ENCODE measurements at places on chromosomes 4 and X. TPM values are rescaled to one million over a fixed set of nuclear protein-coding genes. Genes with fewer than 3 reads are reported as not detected.

DNA sequence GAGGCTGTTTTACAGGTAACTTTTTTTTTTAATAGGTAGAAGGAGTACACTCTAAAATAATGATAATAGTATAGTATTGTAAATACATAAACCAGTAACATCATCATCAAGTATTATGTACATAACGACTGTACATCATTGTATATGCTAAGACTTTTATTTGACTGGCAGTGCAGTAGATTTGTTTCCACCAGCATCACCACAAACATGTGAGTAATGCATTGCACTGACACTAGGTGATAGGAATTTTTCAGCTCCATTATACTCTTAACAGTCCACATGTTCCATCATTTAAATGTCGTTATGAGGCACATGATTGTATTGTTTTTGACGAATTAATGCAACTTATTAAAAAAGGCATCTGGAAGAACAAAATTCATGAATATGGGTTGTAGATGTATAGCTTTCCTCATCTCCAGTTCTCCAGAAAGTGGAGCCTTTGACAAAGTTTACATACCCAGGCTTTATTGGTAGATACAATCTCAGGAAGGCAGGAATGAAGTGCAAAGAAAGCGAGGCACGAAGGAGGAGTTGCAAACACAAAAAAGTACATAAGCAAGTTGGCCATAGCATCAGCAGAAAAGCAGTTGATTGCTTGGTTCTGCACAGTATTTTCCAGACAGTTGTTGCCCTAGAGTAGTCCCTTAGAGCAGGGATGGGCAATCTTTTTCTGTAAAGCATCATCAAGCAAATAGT is 336.9 kb upstream of the NR3C2 start:
- no peaks in the 10 kb centered on the region for H3K27me3 ChIP-seq
- no peaks in the 10 kb centered on the region for H3K36me3 ChIP-seq
- H3K4me3 ChIP-seq: no peak overlapping the region
- DNase-seq: no peak

DNA sequence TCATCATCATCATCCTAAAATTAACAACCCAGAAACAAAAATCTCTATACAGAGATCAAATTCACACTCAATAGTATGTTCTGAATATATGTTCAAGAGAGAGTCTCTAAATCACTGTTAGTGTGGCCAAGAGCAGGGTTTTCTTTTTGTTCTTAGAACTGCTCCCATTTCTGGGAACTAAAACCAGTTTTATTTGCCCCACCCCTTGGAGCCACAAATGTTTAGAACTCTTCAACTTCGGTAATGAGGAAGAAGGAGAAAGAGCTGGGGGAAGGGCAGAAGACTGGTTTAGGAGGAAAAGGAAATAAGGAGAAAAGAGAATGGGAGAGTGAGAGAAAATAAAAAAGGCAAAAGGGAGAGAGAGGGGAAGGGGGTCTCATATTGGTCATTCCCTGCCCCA is 32.3 kb downstream of the CYBB start:
- no peak for DNase-seq
- no peak overlapping the region for H3K27ac ChIP-seq
- no peaks in the 10 kb centered on the region for H3K4me1 ChIP-seq
- H3K4me3 ChIP-seq: no peak overlapping the region
- no peaks in the 10 kb centered on the region for H3K36me3 ChIP-seq

Gene GUCY1A1
- 8.2 TPM for total RNA-seq

GRCh38 chrX:38754102-38754790 is 47.0 kb upstream of the MID1IP1 start:
- H3K27ac ChIP-seq: no peak overlapping the region
- no peak for DNase-seq
- no peak overlapping the region for H3K4me3 ChIP-seq
- H3K36me3 ChIP-seq: no peaks in the 10 kb centered on the region
- H3K27me3 ChIP-seq: peaks cover 57% of the 10 kb centered on the region
- no peaks in the 10 kb centered on the region for H3K4me1 ChIP-seq

DNA sequence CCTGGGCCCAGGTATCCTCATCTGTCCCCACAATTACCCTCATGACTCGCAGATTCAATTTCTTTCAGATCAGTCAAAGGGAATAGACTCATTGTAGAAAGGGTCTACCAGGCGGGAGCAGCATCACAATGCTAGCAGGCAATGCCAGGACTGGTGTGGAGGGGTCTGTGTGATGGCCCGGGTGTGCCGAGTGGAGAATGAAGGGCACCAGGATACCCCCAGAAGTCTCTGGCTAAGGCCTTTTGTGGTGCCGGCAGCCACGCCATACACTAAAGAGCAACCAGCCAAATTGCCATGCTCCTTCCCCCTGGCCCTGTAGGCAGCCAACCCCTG is 37.9 kb upstream of the RASL11B start:
- no peak overlapping the region for H3K4me3 ChIP-seq
- H3K36me3 ChIP-seq: no peaks in the 10 kb centered on the region
- no peaks in the 10 kb centered on the region for H3K27me3 ChIP-seq
- peak overlapping the region; percentile 86 for H3K27ac ChIP-seq
- DNase-seq: no peak

GRCh38 chr4:5112333-5113095 is 61.2 kb downstream of the STK32B start:
- H3K4me3 ChIP-seq: no peak overlapping the region
- H3K4me1 ChIP-seq: no peaks in the 10 kb centered on the region
- no peaks in the 10 kb centered on the region for H3K36me3 ChIP-seq
- no peak overlapping the region for H3K27ac ChIP-seq

Gene ITGB1BP2
- 1.6 TPM for total RNA-seq

- no peaks in the 10 kb centered on the region for H3K4me1 ChIP-seq
- no peak for DNase-seq
- no peaks in the 10 kb centered on the region for H3K36me3 ChIP-seq
- no peak overlapping the region for H3K27ac ChIP-seq
- no peak overlapping the region for H3K4me3 ChIP-seq
These were observed 14.2 kb downstream of the ATP5ME start for GRCh38 chr4:659851-660250.

GRCh38 chrX:16765594-16765993 is 20.7 kb upstream of the TXLNG start:
- no peaks in the 10 kb centered on the region for H3K27me3 ChIP-seq
- H3K4me3 ChIP-seq: no peak overlapping the region
- no peak for DNase-seq
- no peaks in the 10 kb centered on the region for H3K36me3 ChIP-seq
- H3K27ac ChIP-seq: no peak overlapping the region

DNA sequence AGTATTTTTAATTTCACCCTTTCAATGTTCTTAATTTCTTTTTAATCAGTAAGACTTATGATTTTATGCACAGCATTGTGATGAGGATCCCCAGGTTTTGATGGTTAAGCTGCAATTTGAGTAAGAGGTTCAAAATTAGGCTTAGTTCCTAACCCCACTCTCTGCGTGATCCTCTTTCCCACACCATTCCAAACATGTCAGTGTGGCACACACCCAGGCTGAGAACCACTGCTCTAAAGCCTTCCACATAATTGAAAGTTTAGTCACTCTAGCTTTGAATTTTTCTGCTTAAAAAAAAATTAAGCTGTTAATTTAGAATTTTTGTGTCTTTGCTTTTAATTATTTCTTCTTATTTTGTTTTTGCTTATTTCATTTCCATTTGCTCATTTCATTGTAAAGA is 68.8 kb upstream of the SLC7A11 start:
- no peaks in the 10 kb centered on the region for H3K4me1 ChIP-seq
- H3K27ac ChIP-seq: no peak overlapping the region
- H3K36me3 ChIP-seq: no peaks in the 10 kb centered on the region
- DNase-seq: no peak
- no peak overlapping the region for H3K4me3 ChIP-seq

Gene TMSB15B
- 9.5 TPM for total RNA-seq

DNA sequence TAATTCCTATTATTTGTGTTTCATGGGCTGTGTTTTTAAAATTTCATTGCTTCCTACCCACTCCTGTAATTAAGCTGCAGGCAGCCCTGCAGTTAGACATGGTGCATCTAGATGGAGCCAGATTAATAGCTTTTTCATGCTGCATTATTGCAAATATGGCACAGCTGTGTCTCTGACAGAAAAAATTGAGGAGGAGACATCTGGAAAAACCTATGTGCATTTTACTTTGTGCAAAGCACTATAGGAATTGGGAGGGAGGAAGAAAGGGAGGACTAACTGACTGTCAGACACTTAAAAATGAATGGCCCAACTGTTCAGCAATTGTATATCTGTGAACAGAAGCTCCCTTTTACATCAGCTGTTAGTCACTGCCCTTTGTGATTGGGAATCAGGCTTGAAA is 8.1 kb upstream of the RPGR start:
- peaks cover 65% of the 10 kb centered on the region for H3K27me3 ChIP-seq
- H3K4me3 ChIP-seq: no peak overlapping the region
- no peak for DNase-seq
- H3K27ac ChIP-seq: no peak overlapping the region

Gene NIPAL1
- 2.0 TPM for total RNA-seq

DNA sequence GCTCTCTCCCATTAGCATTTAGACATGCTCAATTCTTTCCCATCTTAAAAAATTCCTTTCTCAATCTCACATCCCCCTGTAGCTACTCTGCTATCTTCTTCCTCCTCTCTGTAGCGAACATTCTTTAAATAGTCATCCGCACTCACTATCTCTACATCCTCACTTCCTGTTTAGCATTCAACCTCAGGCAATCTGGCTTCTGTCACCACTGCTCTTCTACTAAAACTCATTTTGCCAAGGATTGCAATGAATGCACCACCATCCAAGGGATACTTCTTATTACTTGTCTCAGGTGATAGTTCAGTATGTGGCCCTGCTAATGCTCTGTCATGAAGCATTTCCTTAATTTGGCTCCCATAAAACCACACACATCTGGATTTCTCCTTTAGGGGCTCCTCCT is 10.9 kb upstream of the TET2 start:
- no peak overlapping the region for H3K27ac ChIP-seq
- H3K4me3 ChIP-seq: no peak overlapping the region
- no peaks in the 10 kb centered on the region for H3K27me3 ChIP-seq

DNA sequence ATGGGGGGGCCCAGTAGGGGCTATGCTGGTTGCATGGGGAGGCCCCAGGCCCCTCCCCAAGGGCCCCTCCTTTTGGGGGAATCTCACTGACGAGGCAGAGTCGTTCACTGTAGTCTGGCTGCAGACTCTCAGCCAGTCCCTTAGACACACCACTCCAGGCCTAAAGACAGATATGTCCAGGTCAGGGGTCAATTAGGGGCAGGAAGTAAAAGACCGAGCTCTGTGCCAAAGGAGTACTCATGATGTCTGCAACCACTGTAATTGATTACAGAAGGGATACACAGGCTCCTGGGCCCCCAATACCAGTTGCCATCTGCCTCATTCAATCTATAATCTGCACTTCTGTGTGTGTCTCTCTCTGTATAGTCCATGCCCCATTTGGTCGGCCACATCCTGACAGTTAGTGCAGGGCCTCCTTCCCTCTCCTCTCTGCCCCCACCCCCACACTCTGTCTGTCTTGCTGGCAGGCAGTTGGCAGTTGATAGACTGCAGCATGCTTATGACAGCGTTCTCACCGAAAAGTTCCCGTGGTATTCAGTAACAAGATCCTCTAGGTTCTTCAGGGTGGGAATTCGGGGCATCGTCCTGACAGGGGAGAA is 1.3 kb upstream of the CXorf65 start:
- no peaks in the 10 kb centered on the region for H3K27me3 ChIP-seq
- H3K4me3 ChIP-seq: no peak overlapping the region
- no peak for DNase-seq
- no peak overlapping the region for H3K27ac ChIP-seq

DNA sequence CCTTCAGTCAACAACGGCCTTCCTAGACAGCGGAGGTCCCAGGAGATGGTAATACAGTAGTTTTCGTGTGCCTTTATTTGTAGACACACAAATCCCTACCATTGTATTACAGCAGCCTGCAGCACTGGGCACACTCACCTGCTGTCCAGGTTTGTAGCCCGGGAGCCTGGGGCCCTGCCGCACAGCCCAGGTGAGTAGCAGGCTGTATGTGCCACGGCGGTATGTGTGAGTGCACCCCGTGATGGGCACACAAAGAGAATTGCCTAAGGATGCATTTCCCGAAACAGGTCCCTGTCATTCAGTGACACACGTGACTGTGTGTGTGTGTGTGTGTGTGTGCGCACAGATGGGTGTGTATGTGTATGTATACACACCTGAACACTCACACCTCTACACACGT is 8.1 kb upstream of the SLC25A6 start:
- H3K27ac ChIP-seq: no peak overlapping the region
- no peak for DNase-seq
- peaks cover 4% of the 10 kb centered on the region for H3K36me3 ChIP-seq
- H3K4me3 ChIP-seq: no peak overlapping the region
- no peaks in the 10 kb centered on the region for H3K4me1 ChIP-seq

GRCh38 chr4:35228313-35228712 is 1016.0 kb downstream of the ARAP2 start:
- no peak for DNase-seq
- H3K4me1 ChIP-seq: no peaks in the 10 kb centered on the region
- H3K4me3 ChIP-seq: no peak overlapping the region
- H3K27me3 ChIP-seq: no peaks in the 10 kb centered on the region

GRCh38 chrX:65821721-65822496 is 154.5 kb downstream of the MSN start:
- peak overlapping the region; percentile 46 for H3K4me3 ChIP-seq
- no peaks in the 10 kb centered on the region for H3K27me3 ChIP-seq
- no peaks in the 10 kb centered on the region for H3K4me1 ChIP-seq
- no peak overlapping the region for H3K27ac ChIP-seq
- DNase-seq: no peak

DNA sequence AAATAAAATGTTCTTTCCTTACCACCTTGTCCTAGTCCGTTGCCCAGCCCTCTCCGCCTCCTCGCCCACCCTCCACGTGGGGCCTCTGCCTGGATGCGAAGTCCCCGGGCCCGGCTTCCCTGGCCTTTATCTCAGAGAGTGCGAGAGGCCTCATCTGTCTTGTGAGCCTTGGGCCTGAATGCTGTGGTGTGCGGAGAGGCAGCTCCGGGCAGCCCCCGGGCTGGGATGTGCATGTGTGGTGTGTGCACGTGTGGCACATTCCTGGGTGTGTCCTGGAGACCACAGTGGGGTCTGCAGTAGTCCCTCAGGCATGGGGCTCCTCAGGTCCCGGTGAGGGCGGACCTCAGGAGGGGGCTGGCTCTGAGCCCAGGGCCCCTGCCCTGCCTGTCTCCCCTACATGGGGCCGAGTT is 31.4 kb downstream of the DOK7 start:
- H3K36me3 ChIP-seq: no peaks in the 10 kb centered on the region
- no peaks in the 10 kb centered on the region for H3K27me3 ChIP-seq
- H3K4me3 ChIP-seq: no peak overlapping the region

- no peaks in the 10 kb centered on the region for H3K4me1 ChIP-seq
- DNase-seq: no peak
- H3K27ac ChIP-seq: no peak overlapping the region
- no peaks in the 10 kb centered on the region for H3K27me3 ChIP-seq
These were observed 256.1 kb downstream of the THOC2 start for GRCh38 chrX:123476611-123477219.

DNA sequence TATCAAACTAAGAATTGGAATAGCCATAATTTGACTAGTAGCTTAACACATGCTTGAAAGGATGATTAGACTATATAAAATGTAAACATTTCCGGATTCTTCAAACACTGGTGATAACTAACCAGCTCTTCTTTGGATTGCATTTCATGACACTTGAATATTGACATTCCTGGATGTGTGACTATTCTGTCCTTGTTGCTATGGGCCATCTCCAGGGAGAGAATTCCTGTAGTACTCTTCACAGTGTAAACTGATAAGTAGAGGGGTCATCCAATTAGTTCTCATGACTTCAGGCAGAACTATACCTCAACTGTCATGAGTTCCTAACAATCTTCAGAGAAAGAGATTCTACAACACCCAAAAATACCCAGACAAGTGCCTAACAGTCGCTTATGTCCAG is 1026.7 kb upstream of the TENM3 start:
- H3K27me3 ChIP-seq: no peaks in the 10 kb centered on the region
- no peaks in the 10 kb centered on the region for H3K36me3 ChIP-seq
- no peak overlapping the region for H3K27ac ChIP-seq
- H3K4me3 ChIP-seq: no peak overlapping the region

Measured in breast epithelium (tissue), 4 donors.